ENCODE measurements at places on chromosomes 5 and 9.

- DNase-seq = no peak
These were observed 490.1 kb upstream of the CD180 start for GRCh38 chr5:67686746-67687145.

GRCh38 chr5:153605386-153605785, 114.9 kb downstream of the GRIA1 start:
- no peak for DNase-seq

- DNase-seq = no peak
These were observed 12.5 kb upstream of the FOXE1 start for GRCh38 chr9:97840521-97840920.

- DNase-seq = no peak
These were observed 172.8 kb upstream of the PITX1 start for GRCh38 chr5:135206862-135207261.

Data from activated CD4-positive, alpha-beta memory T cell treated with anti-CD3 and anti-CD28 coated beads for 36 hours (primary cell).